Suppressor macrophage treated with lipopolysaccharide for 1 hour (primary cell): ENCODE measurements at places on chromosomes 6 and 20.

GRCh38 chr6:147204843-147205311, 660 bp downstream of the STXBP5 start:
- DNase-seq: no peak

GRCh38 chr6:40788661-40789655, 201.8 kb upstream of the LRFN2 start:
- no peak for DNase-seq

DNA sequence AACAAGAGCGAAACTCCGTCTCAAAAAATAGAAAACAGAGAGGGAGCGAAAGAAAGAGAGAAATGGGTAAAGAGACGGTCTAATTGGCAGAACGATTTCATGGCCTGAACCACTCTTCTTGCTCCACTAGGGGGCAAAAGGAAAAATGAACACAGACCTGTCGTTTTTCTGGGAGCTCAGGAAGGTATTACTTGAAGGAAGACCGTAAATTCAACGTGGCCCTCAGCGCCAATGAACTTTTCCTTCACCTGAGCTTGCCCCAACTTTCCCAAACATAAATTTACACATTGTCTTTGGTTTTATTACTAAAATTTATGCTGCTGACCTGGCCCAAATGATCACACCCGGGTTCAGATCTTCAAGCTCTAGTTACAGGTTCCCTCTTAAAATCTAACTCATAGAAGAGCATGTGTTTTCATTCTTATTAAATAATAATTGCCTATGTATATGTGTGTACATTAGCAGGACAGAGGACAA, 67.3 kb downstream of the ATP9A start:
- DNase-seq: peak; percentile 66

DNA sequence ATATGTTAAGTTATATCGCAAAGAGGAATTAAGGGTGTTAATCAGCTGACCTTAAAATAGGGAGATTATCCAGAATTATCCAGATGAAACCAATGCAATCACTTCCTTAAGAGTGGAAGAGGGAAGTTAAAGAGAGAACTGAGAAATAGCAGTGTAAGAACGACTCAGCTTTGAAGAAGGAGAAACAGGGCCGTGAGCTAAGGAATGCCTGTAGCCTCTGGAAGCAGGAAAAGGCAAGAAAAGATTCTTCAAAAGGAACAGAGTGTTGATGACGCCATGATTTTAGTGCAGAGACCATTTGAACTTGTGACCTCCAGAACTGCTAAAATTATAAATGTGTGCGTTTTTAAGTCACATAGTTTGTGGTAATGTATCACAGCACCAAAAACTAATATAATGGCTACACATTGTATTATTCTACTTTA, 32.7 kb downstream of the ILRUN start:
- peak; percentile 90 for DNase-seq

GRCh38 chr6:30154709-30155519, 6.1 kb downstream of the TRIM10 start:
- no peak for DNase-seq

GRCh38 chr20:24676353-24676977, 207.0 kb downstream of the SYNDIG1 start:
- no peak for DNase-seq

DNA sequence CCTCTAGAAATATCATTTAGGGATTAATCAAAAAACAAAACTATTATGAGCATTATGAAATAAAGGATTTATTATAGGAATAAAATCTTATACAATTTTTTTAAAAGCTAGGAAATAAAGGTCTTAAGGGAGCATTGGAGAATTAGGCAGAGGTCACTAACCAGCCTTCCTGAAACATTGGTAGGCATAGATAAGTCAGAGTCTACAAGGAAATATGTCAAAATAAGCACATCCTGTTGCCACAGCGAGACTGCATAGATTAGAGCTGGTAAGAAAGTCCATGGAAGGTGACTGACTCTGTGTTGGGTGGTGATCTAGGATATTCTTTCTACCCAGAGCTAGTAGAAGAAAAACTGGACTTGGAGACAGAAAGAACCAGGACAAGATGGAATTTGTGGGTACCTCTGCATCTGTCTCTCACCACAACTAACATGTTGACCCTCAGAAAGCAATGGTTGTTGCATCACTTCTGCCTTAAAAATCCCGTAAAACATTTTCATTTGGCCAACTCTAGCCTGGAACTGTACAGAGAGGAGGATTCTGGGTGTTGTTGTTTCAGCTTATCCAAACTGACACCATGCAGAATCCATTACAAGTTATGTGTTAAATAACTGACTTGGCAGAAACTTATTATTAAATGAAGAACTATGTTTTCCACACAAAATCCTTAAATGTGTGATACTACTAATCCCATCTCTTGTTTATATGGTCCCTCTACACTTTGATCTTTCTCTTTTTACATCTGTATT, 77.1 kb downstream of the FBXO5 start:
- no peak for DNase-seq

DNA sequence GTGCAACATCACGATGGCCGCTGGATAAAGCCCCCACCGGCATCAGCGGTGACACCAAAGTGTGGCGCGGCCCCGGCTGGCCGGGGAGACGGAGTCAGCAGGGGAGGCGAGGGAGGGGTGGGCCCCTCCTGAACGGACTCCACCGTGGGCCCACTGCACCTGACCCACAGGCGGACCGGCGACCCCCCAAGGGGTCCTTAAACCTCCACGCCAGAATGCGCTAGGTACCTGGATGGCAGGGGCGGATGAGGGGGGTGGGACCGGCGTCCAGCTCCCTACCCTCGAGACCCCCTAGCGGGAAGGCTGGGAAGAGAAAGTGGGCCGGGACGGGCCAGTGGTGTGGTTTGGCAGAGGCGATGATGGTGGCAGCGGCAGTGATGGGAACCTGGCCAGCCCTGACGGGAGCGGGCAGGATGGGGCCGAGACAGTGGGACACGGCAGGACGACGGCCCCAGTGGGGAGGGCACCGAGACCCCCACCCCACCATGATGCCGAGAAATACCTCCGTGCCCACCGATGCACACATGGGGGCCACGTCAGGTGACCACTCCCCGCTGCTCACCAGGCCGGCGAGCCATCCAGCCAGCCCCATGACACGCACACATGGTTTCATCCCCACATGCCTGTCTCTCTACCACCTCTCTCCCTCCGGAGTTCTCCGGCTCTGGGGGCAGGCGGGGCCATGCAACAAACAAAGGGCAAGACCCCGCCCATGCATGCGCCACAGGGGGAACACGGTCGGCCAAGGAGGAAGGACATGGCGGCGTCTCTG, 771.9 kb upstream of the DEFB115 start:
- DNase-seq: no peak
